ENCODE measurements at places on chromosomes 3 and 15. TPM values are rescaled to one million over a fixed set of nuclear protein-coding genes. Genes with fewer than 3 reads are reported as not detected.

DNA sequence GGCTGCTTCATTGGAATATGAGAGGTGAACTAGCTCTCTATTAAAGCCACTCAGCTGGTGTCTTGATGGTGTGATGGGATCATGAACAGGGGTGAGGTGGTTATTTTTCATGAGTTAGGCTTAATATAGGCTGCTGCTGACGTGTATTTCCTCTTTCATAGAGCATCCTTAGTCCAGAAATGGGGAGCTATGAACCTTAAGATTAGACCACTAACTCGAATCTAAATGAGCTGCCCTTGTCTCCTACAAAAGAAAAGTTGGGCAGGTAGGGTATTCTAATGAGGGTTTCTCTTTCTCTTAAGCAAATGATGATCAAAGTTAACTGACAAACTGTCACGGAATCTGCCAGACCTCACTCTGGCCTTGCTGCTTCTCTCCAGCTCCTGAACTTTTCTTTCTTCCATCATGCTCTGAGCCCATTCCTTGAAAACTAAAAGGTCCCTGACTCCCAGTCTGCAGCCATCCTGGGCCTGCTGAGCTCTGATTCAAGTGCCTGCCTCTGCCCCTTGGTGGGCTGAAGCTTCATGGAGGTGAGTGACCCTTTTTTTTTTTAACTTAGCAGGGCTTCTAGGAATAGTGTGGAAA lies at the start of gene TRIM69:
Gene TRIM69 (plus strand): TSS at position 348 of the 585 bp plus-strand sequence. CDS start 177 bp downstream, at position 525.
- no peak for DNase-seq

PLSCR2 gene
- total RNA-seq = 0.71 TPM

DNA sequence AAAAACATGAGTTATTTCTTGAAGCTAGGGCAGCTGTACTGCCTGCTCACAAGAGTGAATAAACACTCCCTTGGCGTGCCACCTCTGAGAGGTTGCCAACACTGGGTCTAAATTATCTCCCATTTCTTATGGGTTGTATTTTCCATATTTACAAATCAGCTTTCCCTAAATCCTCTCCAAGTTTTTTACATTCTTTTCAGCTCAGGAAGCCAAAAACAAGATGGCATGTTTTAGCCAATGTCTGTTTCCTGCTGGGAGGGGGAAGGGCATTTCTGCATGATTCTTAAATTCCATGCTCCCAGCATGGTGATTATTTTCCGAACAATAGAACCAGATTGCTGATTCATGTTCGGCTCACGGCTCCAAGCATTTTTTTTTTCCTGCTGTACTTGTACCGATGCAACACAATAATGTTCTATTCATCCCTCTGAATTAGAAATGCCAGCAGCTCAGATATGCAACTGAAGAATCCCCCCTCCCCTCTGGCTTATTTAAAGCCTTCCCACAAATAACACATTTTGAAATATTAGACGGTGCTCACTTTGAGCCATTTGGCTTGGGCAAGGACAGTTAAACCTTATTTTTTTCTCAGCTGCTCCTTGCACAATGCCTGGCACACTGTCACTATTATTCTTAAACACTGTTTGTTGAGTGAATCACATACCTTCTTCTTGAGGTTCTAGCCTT lies 252.5 kb downstream of the THRB start:
- DNase-seq = no peak

GRCh38 chr3:101311676-101312075 lies 8.7 kb downstream of the IMPG2 start:
- no peak for DNase-seq

DNA sequence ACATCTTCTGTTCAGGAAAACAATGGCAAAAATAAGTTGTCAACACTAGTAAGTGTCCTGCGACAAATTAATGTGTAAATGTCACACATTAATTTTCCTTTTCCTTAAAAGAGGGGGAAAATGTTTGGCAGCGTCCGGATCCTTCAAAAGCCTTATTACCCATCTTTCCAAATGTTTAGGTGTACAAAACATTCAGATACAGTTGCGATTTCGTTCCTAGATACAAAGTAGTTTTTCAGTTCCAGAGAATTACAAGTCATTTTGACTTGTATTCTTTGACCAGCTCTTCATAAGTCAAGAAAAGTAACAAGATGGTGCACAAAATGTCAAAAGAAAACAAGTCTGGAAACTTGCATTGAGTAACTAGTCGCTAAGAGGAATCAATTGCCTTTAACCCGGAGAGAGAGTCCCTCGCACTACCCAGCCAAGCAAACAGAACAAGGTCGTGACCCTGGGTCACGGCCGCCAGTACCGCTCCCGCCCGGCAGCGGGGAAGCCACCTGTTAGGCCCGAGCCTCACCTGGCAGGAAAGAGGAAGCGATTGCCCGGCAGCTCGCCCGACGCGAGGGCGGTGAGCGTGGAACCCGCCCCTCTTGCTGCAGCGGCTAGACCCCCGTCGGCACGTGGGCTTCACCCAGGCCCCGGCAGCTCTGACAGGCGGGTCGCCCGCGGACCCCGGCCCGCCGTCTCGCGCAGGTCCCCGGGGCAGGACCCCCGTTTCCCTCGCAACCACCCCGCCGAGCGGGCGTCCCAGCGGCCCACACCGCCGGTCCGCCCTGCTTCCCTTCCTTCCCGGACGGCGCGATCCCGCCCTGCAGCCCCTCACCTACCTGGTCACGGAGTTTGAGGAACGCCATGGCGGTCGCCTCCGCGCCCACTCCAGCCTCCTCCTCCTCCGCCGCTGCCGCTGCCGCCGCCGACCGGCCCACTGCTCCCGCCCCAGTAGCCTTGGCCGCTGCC lies 61.0 kb upstream of the ANKRD28 start:
- DNase-seq = no peak

- no peak for DNase-seq
These were observed 33.2 kb downstream of the ZDHHC19 start for GRCh38 chr3:196177967-196178366.

DNA sequence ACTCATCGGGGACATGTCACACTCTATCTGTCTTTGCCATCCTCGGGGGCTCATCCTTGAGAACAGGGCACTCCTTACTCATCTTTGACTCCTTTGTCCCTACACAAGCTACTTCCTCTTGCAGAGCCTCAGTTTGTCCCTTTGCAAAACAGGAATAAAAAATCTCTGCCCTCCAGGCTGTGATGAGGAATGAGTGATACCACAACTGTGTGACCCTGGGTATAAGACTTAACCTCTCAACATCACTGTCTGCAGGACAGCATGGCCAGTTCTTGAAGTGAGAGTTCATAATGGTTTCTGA lies 48.5 kb downstream of the IQSEC1 start:
- no peak for DNase-seq

NEK10 gene
- total RNA-seq = 1.9 TPM

CPEB1 gene
- 27.1 TPM for total RNA-seq

LRTM1 gene
- total RNA-seq = not detected

DNA sequence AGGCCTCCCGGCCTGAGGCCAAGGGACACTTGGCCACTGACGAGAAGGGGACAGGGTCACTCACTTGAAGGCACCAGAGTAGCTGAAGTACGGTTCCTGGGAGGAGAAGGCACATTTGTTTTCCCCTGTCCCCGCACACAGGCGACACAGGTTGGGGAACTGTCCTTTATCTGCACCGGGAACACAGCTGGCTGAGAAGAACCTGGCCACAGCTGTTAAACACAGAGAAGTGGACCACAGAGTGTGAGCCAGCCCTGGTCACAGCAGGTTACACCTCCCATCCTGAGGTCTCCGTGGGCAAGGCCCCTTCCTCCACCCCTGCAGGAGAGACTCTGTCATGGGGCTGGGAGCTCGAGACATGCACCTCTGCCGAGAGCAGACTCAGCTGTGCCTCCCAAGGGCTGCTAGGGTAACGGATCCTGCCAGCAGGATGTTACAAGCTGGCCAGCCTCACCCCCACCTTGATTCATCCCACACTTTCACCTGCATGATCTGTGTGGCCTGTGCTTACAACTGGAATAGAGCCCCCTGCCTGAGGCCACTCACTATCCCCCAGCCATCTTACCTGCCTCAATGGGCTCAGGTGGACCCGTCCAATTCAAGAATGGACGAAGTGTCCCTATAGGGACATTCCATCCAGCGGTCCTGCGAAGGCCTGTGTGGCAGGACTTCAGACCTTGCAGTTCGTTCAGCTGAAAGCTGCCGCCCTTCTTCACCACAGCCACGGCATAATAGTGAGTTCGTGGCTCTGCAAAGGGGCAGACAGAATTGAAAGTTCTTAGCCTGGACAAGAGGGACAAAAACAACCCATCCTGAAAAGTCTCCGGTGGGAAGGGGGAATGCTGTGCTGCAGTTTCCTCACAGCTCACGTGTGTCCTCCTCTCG lies 9.2 kb downstream of the LTF start:
- no peak for DNase-seq

ZNF660 gene
- 8.9 TPM for total RNA-seq

DNA sequence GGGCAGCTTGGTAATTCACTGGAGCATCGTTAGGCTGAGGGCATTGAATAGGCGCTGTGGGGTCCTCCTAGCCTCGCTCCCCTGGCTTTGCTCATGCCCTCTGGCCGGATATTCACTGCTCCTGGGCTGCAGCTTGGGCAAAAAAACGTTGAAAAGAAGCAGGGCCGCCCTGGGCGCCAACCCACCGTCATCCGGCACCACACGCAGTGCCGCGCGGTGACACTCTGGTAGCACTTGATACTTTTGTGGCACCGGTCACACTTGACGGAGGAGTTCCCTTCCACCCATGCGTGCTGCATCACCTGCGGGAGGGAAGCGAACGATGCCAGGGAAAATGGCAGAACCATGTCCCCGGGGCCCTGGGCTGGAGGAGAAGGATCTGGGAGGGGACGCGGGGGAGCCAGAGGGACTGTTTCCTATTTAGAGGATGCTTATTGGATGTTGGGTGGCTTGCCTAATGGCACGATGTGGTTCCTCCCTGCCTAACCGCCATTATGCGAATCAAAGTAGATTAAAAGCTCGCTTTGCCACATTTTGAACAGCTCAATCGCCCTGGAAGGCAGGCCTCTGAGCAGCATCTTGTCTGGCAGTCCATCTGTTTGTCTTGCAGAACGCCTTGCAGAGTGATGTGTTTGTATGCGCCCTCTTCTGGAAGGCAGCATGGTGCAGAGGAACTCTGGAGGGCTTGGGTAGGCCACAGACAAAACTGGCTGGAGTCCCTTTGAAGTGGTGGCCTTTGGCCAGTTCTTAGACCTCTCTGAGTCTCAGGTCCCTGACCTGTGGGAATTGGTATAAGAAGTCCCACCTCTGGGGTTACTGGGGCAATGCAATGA lies 93.2 kb downstream of the DGKG start:
- DNase-seq = no peak

GRCh38 chr3:122785231-122785630 lies 8.4 kb downstream of the HSPBAP1 start:
- no peak for DNase-seq

NEDD4 gene
- total RNA-seq = 25.1 TPM

DNA sequence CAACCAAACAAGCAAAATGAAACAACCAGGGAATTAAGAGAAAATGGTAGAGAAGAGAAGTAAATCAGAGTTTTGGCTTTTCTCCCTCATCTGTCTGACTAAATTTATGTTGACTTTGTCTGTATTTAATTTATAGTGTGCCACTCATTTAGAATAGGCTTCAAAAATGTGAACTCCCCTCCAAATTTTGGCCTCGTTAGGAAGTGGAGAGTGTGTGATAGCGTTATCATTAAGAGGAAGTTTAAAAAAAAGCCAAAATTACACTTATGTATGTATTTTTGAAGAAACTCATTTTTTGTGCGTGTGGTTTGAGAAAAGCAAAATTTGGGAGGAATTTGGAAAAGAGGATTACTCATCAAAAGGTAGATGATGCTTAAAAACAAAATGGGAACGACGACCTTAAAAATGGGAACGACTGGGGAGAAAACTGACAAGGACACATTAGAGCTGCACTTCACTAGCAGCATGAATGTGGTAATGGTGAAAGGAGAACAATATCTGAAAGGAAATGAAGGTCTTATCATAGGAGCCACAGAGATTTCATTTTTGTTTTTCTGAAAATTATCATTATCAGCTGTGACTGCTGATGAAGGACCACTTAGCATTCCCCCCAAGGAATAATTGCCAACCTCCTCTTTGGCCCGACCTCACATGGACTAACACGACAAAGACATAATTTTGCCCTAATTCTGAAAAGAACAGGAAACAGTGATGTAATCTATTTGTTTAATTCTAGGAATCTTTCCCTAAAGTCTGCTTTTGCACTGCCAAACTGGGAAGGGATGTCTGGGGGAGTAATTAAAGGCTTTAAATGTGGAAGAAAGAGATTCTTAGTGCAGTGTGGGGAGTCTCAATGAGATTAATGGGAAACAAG lies 163.2 kb upstream of the P2RY1 start:
- no peak for DNase-seq

DNA sequence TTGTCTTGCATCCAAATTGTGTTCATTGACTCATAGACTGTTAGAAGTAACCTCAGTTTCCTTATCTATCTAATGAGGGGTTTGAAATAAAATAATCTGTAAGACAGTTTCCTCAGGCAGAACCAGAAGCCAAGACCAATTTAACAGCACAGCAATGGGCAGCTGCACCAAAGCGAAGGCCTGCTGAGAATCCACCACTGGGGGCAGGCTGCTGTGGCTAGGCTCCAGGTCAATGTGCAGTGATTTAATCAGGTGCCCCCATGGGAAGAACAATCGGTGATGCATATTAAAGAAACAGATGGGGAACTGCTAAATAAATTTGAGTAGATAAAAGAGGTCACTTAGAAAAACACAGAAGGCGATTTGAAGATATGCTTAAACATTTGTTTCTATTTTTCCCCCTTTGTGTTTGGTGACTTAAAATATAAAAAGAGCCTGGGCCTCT lies 28.0 kb upstream of the TMOD3 start:
- DNase-seq = no peak

LRRC49 gene
- 11.5 TPM for total RNA-seq

DNA sequence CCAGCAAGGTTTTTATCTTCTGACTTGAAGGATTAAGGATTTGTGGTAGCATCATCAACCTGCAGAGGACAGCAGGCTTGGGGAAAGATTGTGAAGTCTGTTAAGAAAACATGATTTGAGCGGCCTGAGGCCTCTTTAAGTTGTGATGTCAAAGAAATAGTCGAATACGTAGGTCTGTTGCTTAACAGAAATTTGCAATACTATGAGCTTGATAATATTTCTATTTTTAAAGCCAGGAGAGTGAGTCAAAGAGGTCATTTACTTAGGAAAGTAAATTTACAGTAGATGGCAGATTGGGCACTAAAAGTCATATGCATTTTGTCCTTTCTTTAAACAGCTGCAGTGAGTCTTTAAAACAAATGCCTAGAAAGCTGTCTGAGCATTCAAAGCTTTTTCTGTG lies 336.3 kb downstream of the DIPK2A start:
- DNase-seq = no peak

GRCh38 chr3:76699846-76700245 lies 340.1 kb upstream of the ROBO2 start:
- DNase-seq = no peak

- no peak for DNase-seq
These were observed 65.4 kb upstream of the P2RY1 start for GRCh38 chr3:152769523-152769922.

GRCh38 chr3:152858170-152858800 lies 23.4 kb downstream of the P2RY1 start:
- DNase-seq = no peak
